Karpas-422 (cell line): ENCODE measurements at places on chromosomes 11 and 22.

DNA sequence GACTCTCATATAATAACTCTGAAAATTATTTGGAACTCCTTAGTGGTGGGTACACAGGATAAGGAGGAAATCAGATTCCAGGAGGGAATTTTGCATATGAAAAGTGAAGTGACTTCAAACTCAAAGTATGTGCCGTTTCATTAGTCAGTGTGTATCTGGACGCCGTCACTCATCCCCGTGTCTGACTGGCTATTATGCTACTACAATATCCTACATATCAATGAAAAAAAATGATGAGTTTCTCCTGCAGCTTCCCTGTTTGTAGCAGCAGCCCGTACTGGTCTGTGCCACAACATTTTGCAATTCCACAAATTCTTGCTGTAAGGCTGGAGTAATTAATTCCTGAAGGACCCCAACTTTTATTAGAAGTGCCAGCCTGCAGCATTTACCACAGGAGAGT, 16.5 kb downstream of the WT1 start:
- DNase-seq = no peak

DNA sequence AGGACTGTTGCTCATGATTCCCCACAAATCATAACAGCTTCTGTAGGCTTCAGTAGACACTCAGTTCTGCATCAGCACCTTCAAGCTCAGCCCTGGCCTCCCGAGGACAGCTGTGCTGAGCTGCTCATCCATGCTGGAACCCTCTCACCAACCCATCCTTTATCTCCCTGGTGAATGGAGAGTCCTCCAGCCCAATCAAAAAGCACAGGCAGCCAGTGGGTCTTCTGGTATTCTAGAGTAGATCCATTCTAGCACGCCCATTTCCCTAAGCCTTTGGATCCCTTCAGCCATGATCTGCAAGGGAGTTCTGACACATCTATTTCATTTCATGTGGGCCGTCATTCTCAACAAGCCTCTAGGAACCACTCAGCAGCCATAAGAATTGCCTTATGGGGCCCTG, 44.6 kb upstream of the SPATA19 start:
- no peak for DNase-seq

GRCh38 chr11:44968510-44968909, 17.8 kb upstream of the TP53I11 start:
- DNase-seq = no peak

- peak; percentile 42 for DNase-seq
Observed at GRCh38 chr22:43392385-43392989, 19.3 kb upstream of the MPPED1 start.

DNA sequence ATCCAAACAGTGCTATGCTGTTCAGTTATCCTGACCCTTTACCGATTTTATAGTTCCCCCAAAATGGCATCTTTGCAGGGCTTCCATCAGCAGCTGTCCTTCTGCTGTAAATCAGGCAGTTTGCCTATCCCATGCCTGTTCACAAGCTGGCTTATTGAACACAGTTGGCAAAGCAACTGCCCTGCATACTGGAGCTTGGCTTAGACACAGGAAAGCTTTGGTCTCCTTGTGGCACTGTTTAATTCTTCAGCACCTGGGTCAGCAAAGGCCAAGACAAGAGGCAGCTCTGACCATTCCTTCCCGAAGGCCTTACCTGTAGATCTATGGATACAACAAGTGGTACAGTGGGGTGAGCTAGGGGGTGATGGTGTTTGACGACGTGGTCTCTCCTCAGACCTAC, 32.2 kb downstream of the TSPAN18 start:
- no peak for DNase-seq

GRCh38 chr11:6458352-6459098, 15.2 kb downstream of the TRIM3 start:
- no peak for DNase-seq

- DNase-seq = no peak
Observed at GRCh38 chr22:37894939-37895670, 11.0 kb upstream of the MICALL1 start.

DNA sequence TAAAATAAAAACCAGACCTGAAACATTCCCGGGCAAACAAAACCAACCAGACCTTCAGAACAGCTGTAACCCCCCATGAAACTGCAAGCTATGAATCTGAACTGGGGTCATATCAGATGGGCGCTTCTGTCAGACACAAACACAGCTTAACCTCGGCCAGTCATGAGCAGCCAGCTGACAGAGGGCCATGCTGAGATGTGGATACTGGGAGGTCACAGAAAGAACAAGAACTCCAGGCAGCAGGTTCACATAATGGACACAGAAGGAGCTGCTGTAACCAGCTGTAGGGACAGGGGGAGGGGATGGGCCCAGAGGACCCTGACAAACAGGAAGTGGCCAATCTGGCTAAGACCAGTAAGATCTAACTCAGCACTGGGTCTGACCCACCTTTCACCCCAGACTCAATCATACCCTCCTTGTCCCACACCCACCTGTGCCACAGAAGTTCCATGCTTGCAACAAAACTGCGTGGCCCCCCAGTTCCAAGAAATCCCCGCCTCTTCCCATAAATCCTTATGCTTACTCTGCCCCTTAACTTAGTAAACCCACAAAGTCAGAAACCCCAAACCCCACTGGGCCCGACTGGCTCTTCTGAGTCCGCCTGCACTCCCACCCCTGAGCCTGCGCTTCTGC, 4.0 kb downstream of the APOL4 start:
- no peak for DNase-seq

GRCh38 chr11:1478011-1478410, 8.6 kb downstream of the MOB2 start:
- DNase-seq = no peak

DNA sequence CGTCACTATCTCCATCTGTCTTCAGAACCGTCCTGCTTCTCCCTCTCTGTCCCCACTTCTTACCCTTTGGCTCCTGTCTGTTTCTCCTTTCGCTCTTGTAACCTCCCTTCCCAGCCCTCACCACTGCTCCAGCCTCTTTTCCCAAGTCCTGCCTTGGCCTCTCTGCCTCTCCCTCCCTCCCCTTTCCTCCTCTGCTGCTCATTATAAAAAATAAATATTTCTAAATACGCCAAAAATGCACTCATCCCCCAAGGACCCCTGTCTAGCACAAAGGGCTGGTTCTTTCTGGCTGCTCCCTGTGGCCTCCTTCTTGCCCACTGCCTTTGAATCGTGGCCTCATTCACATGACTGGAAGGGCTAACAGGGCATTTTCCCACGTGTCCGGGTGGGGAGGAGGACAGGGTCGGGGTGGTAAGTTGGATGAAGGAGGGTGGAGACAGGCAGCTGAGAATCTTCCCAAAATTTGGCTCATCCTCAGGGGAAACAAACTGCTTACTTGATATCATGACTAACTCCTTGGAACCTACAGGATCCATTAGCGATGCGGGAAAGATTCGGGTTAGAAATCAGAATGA, 26.4 kb upstream of the OAF start:
- DNase-seq = no peak
